ENCODE measurements at places on chromosomes 11 and 22.

DNA sequence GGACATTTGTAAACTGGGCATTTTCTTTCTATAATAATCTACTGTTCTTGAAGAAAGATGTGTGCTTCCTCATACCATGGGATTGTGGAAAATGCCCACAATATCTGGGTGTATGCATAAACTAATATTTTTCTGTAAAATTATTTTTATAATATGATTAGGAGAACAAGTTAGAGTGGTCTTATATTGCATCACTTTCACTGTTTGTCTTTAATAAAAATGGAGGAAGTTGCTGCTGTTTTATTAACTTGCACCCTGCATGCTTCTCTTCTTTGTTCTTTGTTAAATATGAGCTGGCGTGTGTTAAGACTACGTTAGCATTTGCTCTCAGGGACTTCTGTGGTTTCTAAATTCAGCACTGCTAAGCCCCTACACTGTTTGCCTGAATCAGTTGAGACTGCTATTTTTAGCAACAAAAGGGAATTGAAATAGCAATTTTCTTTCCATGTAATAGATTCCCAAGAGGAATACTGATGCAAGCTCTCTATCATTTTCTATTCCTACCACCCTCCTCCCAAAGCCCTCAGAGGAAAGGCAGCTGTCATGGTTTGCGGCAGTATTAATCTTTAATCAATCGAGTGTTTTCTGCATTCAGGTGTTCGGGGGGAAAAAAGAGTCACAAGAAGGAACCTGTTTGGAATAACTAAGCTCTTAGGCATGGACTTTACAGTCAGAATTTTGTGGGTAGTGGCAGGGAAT, 56.1 kb downstream of the HSD17B12 start:
- no peak for DNase-seq

GRCh38 chr11:3836903-3837302, 3.9 kb downstream of the RHOG start:
- DNase-seq: no peak

- DNase-seq: no peak
These were observed 367.0 kb upstream of the CADM1 start for GRCh38 chr11:115871161-115871760.

GRCh38 chr11:296171-297050, 2.9 kb downstream of the IFITM5 start:
- DNase-seq: no peak

DNA sequence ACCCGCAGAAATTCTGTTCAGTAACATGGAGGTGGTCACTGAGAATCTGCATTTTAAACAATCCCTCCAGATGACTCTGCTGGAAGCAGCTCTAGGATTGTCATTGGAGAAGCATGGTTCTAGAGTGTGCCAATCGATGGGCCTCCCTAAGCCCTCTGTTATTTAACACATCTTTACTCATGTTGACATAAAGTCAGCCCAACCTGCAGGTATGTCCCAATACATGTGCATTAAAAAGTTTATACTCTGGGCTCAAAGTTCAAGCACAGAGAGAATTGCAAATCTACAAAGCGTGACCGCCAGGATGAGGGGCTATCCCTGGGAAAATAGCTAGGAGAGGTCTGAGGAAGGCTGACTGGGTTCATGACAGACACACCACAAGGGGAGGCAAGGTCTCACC, 116.4 kb downstream of the KIRREL3 start:
- DNase-seq: no peak

- DNase-seq: no peak
These were observed 92.8 kb upstream of the FIBIN start for GRCh38 chr11:26901162-26901561.

DNA sequence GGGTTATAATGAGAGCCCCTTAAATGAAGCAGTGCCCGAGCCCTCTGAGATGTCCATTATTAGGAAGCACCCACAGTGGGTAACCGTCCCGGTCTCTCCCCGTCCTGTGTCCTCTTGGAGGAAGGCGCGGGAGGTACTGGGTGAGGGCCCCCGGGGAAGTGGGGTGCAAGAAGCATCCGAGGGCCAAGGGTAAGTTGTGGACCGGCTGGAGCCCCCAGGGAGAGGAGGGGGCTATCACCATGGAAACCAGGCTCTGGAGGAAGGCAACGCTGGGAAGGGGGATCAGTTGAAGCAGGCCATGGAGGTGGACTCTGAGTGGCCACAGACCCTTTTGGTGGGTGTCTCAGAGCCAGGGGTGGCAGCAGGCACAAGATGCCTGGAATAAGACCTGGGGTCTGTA, 173.6 kb downstream of the ST3GAL4 start:
- DNase-seq: no peak

- DNase-seq: no peak
These were observed 569 bp upstream of the YPEL1 start for GRCh38 chr22:21736084-21736642.

DNA sequence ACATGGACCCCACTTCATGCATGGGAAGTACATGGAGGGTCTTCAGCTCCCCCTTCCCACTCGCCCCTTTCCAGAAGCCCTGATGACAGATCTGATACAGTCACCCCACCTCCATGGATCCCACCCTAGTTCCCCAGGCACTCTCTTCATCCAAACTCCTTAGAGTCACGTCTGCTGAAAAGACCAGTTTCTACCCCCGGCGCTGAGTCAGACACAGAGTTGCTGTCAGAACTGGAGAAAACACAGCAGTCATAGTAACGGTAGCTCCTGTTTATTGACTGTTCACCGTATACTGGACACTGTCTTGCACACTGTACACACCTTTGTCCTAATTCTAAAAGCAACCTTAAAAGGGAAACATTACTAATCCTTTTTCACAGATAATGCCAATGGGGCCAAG, 29.1 kb downstream of the DRD2 start:
- no peak for DNase-seq

- no peak for DNase-seq
These were observed 166.1 kb downstream of the ADAMTS15 start for GRCh38 chr11:130614591-130614990.

All from activated CD4-positive, CD25-positive, alpha-beta regulatory T cell treated with anti-CD3 and anti-CD28 coated beads, Interleukin-2, amount 50 U/mL, for 72 hours (primary cell).